NCI-H1092 (cell line): ENCODE measurements at places on chromosomes 3 and 15.

GRCh38 chr15:67109141-67110034 lies 44.0 kb downstream of the SMAD3 start:
- DNase-seq = no peak

GRCh38 chr15:74391582-74392450 lies 24.4 kb upstream of the CYP11A1 start:
- DNase-seq = no peak

GRCh38 chr3:128430731-128431130 lies 36.0 kb downstream of the DNAJB8 start:
- no peak for DNase-seq

DNA sequence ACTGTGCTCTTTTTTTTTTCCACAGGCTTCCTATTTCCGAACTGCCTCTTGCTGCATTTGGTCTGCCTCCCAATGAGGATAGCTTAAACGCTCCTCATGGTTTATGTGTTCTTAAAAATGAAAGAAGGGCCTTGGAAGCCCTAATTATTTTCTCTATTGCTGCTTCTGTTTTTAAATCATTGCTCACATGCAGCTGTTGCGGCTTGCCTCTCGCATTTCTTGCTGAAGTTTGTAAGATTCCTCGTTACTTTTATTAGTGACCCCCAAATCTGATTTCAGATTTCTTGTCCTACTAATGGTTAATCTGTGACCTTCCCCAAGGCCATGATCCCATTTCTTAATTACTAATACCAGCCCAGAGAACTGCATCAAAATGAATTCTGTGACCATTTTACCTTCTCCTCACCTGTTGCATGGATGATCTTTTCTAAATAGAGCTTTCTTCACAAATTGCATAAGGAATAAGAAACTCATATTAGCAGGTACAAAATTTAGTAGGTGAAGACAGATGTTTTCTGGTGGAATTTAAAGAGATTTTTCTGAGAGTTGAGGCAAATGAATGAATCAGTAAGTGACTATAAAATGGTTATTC lies 1.8 kb downstream of the UBE2E1 start:
- no peak for DNase-seq

GRCh38 chr15:29826908-29827820 lies 4.9 kb upstream of the TJP1 start:
- no peak for DNase-seq

GRCh38 chr3:73314151-73314951 lies 252.9 kb downstream of the EBLN2 start:
- no peak for DNase-seq
